ENCODE measurements at places on chromosomes 2 and 18. TPM values are rescaled to one million over a fixed set of nuclear protein-coding genes. Genes with fewer than 3 reads are reported as not detected.

DNA sequence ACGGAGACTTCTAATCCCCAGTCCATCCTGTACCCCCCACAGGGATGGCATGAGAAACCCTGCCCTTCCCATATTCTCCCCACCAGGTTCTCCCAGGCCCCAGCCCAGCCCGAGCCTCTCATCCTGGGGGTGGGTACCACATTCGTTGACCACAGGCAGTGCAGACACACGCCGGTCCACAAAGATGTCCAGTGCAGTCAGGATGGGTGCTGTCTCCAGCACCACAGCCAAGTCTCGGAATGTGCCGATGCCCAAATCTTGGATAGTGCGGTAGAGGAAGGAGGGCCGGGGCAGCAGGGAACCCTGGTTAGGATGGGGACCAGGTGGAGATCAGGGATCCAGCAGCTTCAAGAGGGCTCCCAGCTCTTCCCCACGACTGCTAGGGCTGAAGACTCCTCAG lies 4.8 kb downstream of the PRKAG3 start:
- no peak for DNase-seq

DNA sequence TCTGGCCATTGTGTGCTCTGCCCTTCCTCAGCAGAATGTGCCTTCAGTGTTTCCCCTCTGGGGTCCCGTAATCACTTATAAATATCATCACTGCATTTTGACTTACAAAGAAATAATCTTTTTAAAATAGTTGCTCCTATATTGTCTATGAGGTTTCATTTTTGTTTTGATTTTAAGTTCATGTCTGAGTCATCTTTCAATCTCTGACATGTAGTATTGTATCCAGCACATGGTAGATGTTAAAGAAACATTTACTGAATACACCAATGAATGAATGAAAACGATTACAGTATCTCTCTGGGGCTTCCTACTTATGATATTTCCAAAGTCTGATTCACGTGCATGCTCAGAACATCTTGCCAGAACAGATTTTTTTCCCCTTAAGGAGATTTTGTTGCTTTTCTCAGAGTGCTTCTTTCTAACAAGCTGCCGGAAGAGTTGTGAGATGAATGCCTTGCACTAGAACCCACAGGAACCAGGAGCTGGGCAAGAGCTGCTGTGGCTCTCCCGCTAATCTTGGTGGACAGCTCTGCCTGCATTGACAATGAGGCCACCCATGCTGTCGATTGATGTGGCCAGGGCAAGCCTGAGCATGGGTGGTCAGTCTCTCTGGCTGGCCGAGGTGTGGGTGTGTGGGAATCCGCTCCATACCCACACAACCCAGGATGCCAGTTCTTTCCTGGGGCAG lies 199.4 kb downstream of the CYRIA start:
- no peak for DNase-seq

Gene FAM98A
- total RNA-seq = 94.1 TPM

- DNase-seq = no peak
These were observed 66.5 kb downstream of the DPP4 start for GRCh38 chr2:162007447-162008040.

Gene CYS1
- total RNA-seq = 3.7 TPM

DNA sequence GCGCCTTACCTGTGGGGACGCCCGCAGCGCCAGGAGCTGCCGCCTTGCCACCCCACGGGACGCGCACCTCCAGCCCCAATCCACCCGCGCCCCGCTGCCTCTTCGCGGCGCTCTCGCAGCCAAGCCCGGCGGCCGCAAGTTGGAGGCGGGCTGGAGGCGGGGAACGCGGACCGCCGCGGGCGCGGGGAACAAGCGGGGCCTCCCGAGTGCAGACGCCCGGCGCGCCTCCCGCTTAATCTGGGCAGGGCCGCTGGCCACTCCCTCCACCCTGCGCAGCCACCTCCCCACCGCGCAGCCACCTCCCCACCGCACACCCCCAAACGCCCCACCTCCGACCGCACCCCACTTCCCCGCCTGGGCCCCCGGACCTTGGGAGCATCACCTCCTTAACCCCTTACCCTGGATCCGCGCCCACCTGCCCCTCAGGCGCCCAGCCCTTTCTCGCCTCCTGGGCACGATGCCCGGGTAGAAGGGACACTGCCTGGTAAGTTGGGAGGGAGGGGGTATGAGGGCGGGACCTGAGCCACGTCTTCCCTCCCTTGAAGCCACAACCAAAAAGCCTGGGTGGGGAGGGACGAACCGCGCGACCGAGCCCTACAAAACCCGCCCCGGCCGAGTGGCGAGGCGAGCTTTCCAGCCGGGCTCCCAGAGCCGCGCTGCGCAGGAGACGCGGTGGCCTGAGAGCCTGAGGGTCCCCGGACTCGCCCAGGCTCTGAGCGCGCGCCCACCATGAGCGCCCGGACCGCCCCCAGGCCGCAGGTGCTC lies at the start of the genes COL4A3 and COL4A4:
TSS of gene COL4A3 (plus strand) at position 627 of the 765 bp plus-strand sequence. CDS start at position 730, 103 bp downstream.
TSS of gene COL4A4 (minus strand) at position 208 of the 765 bp plus-strand sequence. CDS start 16,722 bp downstream, outside the sequence.
- DNase-seq = peak; percentile 8

DNA sequence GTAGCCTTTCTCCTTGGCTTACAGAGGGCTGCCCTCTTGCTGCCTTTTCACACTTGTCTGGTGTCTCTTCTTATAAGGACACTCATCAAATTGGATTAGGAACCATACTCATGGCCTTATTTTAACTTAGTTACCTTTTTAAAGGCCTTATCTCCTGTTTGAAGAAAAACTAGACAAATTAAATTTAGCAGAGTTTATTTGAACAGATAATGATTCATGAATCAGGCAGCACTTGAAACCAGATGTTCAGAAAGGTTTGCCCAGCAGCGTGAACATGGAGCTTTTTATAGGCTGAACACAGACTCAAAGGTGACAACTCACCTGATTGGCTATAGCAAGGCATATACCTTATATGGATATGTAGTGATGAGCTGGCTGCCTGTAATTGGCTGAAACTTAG lies 238.0 kb downstream of the GULP1 start:
- DNase-seq = peak; percentile 30

DNA sequence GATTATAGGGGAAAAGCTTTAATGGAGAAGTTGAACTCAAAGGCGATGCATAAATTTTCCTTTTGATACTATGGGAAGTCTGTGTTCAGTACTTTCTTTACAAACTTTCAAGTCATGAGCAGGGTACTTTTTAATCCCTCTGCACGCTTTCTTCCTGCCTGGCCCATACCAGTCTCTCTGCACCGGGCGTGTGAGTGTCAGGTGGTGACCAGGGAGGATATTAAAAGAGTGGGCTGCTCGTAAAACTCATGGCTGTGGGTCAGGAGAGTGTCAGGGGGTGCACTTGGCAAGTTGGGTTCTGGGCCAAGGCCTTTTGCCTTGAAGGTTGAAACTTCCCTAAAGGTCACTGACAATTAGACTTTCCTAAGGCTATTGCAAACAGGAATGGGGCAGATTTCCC lies 367.8 kb downstream of the GPD2 start:
- no peak for DNase-seq

DNA sequence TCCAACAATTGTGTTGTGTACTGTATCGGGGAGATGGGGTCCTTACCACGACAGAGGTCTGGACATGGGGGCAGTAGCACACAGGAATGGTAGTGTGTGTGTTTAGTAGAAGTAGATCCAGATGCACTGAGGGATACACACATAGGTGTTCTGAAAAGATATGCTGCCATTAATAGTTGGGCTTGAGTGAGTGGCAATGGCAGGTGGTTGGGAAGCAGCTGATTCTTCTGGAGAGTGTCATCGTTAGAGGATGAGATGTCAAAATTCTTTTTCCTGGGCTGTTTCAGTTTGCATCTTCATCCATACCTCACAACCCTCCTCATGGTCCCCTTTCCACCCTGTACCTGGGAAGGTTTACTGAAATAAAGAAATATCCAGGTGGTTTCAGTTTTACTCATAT lies 66.6 kb downstream of the UGGT1 start:
- no peak for DNase-seq

GRCh38 chr2:110790907-110791306 lies 58.5 kb downstream of the ACOXL start:
- no peak for DNase-seq

GRCh38 chr18:74724186-74724585 lies 126.5 kb downstream of the ZNF407 start:
- DNase-seq = peak; percentile 11

Gene TBR1
- total RNA-seq = not detected

DNA sequence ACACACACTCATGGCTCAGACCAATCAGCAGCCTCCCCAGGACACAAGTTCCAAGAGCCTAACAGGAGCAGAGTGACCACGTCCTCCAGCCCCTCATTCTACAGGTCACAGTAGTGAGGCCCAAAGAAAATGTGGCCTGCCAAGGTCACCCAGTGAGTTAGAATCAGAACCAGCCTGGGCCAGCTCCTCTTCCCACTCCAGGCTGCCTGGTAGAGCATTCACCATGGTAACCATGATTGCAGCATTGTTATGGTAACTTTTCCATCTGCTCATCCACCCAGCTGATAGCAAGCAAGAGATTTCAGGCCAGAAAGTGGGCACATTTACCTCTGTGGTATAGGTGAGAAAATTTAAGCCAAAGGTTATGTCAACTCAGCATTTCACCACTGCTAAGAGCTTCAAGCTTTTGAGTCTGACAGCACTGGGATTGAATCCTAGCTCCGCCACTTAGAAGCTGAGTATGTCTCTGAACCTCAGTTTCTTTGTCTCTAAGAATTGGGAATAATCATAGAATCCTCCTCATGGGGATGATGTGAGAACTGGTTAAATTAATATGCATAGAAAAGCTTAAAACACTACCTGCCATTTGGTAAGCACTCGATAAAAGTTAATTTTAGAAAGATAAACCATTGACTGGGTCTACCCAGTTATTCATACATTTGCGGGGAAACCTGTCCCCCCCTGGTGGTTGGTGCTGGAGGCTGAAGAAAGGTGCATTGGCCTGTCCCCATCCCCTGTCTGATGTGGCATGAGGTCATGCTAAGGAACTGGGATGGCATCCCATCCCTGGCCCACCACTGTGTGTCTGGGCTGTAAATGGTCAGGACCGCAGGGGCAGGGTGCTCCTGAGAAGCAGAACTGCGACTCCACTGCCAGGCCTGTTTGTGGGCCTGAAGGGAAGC lies 181.5 kb downstream of the KLHL29 start:
- no peak for DNase-seq

DNA sequence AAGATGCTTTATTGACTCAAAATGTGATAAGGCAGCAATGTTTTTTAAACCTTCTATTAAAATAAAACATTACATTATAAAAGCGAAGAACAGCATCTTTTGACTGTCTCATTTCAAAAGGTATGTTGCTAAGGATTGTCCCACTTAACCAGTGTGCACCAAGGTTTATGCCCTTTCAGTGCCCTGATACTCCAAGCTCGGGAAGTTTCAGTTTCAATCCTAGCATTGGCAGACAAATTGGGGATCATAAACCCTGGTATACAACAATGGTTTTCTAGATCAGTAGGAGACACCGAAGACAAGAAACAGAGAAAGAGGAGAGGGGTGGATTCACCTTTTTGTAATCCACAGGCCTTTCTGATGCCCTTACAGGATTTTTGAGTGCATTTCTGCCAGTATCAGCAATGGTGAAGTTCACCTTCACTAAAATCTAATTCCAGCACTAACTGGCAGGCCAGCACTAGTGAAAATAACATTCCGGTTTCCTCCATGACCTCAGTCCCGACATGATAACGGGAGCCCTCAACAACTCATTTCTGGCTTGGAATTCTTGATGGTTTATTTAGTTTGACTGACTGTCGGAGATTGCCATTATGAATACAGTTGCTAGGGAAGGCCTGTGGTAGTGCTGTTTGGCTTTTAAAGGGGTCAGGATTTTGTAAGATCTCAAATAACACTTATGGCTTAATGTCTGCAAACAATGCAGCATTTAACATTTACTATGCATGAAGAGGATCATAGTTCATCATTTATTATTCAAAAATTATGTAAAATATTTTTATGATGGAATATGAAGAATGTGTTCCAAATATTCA lies 33.3 kb upstream of the FIGN start:
- DNase-seq = no peak

Gene RAX
- not detected for total RNA-seq

GRCh38 chr2:201276511-201276910 lies 16.2 kb downstream of the CASP8 start:
- DNase-seq = no peak

Gene DSG1
- total RNA-seq = 0.05 TPM

- DNase-seq = peak; percentile 62
These were observed 148.8 kb downstream of the VAPA start for GRCh38 chr18:10062302-10063300.

GRCh38 chr2:10415640-10416039 lies 32.5 kb downstream of the ODC1 start:
- DNase-seq = no peak

DNA sequence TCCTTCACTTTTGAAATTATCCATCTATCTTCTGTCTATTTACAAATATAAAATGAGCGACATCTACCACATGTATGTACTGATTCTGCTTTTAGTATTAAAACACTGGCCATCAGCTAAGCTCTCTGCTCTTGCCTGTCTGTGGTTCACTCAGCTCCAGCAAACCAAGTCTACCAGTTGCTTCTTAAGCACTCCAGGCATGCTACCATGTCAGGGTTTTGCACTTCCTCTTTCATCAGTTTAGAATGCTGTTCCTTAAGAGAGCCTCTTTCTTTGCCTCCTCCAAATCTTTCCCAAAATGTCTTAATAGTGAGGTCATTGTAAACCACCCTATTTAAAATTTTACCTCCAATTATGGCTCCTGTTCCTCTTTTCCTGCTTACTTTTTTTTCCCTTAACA lies 59.5 kb downstream of the SCN3A start:
- DNase-seq = no peak

All from astrocyte (in vitro differentiated cells and primary cell).